Mesenteric fat pad (tissue), 1 donor: ENCODE measurements at places on chromosomes 1 and 21. TPM values are rescaled to one million over a fixed set of nuclear protein-coding genes. Genes with fewer than 3 reads are reported as not detected.

DNA sequence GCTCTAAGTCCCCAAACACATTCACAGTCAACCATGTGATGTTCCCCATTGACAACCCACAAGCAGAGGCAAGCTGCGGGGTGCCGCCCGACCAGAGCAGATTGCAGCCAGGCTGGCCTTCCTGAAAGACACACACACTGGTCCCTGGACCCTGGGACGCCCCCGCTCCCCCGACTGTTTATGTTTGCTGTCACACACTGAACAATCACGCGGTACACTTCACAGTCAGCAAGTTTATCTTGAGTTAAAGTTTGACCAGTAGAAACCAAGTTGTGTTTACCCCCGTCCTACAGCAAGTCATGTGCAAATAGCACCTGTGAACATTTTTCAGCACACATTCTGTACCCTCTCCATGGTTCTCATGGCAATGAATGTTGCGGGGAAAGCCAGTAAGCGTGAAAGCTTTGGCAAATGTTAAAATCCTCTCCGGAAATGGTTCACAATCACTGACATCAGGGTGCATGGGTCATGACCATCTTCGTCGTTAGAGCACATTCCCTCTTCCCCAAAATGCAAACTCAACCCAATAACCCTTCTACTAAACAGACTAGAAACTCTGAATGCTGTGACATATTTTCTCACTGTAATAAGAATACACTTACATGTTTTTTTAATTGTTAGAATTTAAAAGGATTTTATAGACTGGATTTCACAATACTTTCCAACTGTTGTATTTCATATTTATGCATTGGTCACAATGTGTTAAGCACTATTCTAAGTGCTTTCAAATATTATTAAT lies 33.3 kb upstream of the IRF2BP2 start:
- DNase-seq = no peak

DNA sequence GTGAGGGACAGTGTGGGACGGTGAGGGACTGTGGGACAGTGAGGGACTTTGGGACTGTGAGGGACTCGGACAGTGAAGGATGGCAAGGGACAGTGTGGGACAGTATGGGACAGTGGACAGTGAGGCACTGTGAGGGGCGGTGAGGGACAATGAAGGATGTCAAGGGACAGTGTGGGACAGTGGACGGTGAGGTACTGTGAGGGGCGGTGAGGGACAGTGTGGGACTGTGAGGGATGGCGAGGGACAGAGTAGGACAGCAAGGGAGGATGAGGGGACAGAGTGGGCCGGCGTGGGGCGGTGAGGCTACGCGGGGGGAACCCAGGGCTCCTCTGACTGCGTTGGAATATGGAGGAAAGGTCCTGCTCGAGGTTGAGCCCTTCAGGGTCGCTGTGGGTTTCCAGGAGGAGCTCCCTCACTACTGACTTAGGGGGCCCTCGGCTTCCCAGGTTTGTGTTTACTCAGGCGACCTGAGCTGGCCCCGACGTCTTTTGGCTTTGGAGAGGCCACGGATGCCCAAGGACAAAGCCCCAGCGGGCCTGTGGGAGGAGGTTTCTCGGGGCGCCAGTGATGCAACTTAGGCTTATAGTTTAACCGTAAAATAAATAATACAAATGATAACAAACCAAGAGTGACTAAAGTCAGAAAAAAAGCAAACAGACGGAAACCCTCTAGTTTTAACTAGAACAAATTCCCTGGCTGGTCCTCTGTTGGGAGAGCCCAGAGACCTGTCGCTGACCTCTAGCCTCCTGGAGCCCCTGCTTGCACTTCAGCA lies 1.1 kb upstream of the ERRFI1 start:
- no peak for DNase-seq

GRCh38 chr1:9225411-9225785 lies 9.2 kb upstream of the H6PD start:
- no peak for DNase-seq

- no peak for DNase-seq
Measured at GRCh38 chr1:77697441-77697840, 15.0 kb upstream of the ZZZ3 start.

DNA sequence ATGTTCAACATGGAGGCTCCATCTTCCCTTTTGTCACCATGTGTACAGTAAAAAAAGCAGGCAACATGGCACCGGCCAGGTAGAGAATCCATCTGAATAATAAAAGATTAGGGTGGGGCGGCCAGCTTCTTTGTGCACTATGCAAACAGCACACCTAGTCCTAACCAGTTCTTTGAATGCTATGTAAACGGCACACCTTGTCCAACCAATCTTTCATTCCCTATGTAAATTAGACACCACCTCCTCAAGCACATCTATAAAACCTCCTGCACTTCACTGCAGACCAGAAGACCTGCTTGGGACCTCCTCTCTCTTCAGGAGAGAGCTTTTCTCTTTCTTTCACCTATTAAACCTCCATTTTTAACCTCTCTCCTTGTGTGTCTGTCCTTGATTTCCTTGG lies 28.2 kb downstream of the TFB2M start:
- peak; percentile 55 for DNase-seq

- DNase-seq = no peak
Measured at GRCh38 chr1:247437551-247438505, 20.1 kb downstream of the OR2B11 start.

DNA sequence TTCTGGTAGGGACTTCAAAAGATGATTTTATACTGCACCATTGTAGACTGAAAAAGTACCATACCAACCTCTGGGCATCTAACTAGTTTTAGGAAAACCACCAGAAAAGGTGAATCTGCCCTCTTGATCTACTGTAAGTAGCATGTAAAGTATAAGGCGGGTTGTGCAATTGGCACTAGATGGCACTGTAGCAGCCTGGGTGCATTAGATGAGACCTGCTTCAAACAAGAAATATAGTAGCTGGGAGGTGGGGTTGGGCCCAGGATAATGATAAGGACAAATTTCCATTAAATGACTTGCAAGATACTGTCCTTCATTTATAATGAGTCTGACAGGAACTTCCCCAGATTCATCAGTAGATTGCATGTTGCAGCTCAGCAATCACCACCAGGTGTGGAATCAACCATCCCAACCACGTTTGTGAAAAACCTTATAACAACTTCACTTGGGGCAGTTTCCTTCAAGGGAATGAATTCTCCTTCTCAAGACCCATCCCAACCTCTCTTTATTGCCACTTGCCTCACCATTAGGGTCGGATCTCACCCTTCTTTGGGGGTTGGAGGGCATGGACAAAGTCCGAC lies 37.3 kb upstream of the IL10 start:
- no peak for DNase-seq

GRCh38 chr1:39508857-39509305 lies 17.4 kb downstream of the BMP8A start:
- no peak for DNase-seq

DNA sequence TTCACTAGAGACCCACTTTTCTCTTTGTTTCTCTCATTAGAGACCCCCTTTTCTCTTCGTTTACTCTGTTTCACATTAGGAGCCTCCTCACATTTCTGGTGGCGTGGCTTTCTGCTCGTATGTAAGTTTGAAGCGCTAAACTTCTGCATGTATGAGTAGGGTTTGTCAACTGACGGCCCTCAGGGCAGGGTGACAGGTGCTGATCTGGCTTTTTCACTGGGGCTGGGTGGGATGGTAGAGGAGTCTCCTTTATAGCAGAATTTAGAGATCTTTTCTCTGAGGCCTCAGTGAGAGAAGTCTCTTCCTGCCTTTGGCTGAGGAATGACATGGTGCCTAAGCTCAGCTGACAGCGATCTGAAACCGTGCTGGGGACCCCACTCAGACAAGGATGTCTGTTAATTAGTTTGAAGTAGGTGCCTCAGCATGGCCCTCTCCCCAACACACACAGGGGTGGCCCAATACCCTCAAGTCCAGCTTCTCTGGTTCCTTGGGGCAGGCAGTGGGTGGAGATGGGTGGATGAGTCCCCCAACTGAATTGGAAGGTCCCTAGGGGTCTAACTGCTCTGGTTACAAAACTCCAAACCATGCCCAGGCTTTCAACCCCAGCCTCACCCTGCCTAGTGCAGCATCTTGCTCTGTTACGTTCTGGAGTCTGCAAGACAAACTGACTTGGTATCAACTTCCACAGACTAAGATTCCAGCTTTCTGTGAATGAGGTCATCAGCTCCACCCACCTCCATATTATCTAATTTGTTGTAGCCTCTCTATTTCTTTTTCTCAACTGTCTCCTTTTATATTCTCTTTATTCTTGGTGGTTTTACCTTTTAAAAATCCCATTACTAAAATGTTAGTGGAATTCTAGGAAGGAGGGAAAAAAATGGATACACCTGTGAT lies 3.2 kb downstream of the SLC1A7 start:
- peak; percentile 47 for DNase-seq

DNA sequence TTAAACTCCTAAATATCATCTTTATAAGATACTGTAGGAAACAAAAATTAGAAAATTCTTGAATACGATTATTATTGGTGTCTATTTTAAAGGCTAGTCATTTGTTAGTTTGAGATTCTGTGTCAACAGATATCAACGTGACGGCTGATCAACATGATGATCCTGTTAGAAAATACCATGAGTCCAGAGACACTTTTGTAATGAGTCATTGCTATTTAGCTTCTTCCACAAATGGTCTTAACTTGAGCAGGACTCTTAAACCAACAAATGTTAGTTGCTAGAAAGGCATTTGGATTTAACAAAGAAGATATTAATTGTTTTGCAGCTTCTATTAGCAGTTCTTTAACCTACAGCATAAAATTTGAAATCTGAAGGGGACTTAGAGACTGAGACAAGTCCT lies 131.2 kb downstream of the TGFB2 start:
- DNase-seq = no peak

GRCh38 chr1:232682248-232682647 lies 52.3 kb upstream of the SIPA1L2 start:
- DNase-seq = no peak

DNA sequence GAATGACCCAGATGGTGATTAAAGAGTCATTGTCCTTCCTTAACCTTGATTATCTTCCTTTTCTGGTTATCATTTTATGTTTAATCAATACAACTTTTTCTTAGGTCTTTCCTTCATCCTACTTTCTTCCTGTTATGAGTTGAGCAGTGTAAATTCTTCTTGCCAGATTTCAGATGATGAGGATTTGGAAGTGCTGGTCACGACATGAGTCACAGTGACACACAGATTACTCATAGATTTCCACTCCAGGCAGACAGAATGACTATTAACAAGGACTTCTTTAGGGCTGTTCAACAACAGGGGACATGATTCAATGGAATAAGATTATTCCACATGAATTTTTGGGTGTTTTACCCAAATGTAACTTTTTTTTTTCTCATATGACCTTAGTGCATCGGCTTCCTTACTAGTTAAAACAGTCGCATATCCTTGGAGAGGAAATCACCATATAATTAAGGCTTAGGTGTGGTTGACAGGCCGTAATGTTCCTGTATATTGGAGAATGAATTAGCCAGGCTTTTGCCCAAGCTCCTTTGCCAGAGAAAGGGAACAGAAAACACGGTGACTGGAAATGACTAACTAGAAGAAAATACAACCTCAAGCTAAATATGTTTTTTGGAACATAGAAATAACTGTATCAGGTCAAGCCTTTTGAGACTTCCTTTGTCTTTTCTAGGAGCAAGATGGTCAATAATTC lies 44.2 kb downstream of the PRRX1 start:
- DNase-seq = no peak

- DNase-seq = no peak
Measured at GRCh38 chr1:220176540-220176939, 82.6 kb downstream of the IARS2 start.

DNA sequence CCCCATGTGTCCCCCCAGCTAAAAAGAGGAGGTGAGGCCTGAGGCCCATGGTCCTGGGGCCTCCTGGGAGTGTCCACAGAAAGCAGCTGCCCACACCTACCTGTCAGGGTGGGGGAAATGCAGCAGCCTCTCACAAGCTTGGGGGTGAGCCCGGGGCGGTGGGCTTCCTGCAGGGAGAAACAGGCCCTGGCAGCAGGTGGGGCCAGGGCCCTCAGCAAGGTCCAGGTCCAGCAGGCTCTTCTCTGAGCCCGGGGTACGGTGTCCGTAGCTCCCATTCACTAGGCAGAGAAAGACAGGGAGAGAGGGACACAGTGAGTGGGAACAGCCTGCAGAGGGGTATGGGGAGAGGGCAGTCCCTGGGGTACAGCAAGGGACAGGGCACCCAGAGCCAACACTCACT lies 139.0 kb downstream of the GLIS1 start:
- peak; percentile 64 for DNase-seq

DNA sequence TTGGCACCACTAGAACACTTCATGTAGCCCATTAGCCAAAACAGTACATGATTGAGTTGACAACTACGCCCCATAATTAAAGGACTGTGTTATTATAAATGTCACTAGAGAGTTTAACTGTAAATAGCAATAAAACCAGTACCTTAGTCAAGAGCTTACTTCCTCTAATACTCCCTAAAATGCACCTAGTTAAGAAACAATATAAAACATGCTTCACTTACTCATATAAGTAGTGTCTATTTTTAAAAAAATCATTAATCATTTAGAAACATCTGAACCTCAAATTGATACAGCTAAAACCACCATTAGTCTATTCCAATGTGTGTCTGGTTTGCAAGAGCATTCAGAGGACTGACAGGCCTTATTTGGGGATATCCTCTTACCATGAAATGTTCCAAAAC lies 25.3 kb downstream of the PTP4A2 start:
- no peak for DNase-seq

DNA sequence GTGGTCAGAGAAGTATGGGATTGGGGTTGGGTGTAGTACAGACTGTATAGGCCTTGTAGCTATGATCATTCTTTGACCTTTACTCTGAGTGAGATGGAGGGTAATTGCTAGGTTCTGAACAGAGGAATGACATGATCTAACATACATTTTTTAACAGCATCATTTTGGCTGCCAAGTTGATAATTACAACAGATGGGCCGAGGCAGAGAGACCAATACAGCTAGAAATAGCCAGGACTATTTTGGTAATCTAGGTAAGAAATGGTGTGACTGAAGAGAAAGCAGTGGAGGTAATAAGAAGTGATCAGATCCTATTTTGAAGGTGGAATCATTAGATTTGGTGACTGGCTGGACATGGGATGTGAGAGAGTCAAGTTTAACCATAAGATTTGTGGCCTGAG lies 43.5 kb downstream of the RPAP2 start:
- no peak for DNase-seq

- no peak for DNase-seq
Measured at GRCh38 chr1:113895098-113895497, 7.7 kb upstream of the BCL2L15 start.

DNA sequence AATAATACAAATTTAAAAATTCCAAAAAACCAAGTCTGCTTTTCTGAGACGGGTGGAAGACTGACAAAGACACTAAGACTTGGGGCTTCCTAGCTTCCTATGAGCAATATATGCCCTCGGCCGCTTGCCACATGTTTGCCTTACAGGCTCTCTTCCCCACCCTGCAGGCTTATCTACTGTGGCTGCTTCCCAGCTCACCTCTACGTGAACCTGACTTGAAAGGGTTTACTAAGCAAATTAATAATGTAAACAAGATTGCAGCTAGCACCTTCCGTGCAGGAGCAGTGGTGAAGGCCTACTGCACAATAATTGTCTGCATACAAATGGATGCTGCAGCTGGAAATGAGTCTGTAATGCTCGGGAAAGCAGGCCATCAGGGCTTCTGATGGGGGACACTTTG lies 152.9 kb upstream of the DAB1 start:
- DNase-seq = no peak

Gene CD1D
- total RNA-seq = 5.1 TPM

Gene FAAP20
- total RNA-seq = 42.6 TPM

Gene TNNI3K
- total RNA-seq = 1.1 TPM

Gene GSTM1
- not detected for total RNA-seq

Gene LRP8
- 9.9 TPM for total RNA-seq

Gene CLCA4
- total RNA-seq = not detected

Gene DNAI4
- total RNA-seq = 7.0 TPM

Gene TBX19
- total RNA-seq = 0.87 TPM

Gene SPATA17
- total RNA-seq = not detected

Gene SCMH1
- total RNA-seq = 35.8 TPM
